Activated naive CD4-positive, alpha-beta T cell treated with anti-CD3 and anti-CD28 coated beads, Interleukin-2, amount 50 U/mL, for 16 hours (primary cell): ENCODE measurements at places on chromosomes 12 and 14.

DNA sequence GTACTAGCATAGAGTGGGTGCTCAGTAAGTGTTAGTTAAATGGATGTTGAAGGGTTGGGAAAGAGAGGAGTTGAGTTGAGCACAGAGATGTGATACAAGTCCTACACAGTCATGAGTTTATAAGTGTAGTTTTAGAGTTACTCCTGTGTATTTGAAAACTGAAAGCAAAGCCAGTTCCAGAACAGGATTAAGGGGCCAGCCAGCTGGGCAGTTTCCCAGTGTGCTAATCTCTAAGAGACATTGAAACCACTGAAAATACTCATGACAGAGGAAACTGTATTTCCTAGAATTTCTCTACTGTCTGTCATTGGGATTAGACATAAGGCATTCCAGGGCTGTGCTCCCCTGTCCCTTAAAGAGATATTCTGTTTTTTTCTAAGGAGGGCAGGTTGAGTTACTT, 101.0 kb downstream of the DERA start:
- no peak for DNase-seq

DNA sequence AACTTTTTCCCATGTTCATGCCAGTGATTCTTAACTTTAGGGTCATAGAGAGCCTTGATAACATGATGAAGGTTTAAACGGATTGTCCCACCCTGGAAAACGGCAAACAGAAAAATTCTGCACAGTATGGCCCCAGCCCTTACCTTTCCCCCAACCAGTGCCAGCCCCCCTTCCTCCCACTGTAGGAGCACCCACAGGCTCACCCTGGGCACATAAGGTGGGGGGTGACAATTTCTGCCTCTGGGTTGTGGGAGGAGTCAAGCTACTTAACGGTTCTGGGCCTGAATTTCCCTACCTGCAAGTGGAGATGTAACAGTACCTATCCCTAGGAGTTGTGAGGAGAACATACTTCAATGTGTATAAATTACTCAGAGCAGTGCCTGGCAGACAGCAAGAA, 18.0 kb downstream of the XRCC3 start:
- DNase-seq, result no peak

GRCh38 chr14:80047761-80048160, 163.5 kb downstream of the DIO2 start:
- no peak for DNase-seq

DNA sequence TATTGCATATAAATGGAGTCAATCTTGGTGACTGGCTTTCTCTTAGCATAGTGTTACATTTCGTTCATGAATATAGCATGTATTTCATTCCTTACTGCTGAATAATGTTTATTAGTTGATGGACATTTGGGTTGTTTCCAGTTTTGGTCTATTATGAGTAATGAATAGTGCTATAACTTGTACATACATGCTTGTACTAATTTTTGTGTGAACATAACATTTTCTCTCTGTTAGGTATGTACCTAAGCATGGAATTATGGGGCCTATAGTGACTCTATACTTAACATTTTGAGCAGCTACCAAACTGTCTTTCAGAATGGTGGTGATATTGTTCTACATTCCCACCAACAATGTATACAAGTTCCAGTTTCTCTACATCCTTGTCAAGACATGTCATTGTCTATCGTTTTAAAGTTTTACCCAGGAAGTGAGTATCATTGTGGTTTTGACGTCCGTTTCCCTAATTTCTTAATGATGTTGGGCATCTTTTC, 23.1 kb downstream of the ATP2A2 start:
- DNase-seq, result no peak

GRCh38 chr14:57617510-57617909, 123.9 kb upstream of the CCDC198 start:
- no peak for DNase-seq

DNA sequence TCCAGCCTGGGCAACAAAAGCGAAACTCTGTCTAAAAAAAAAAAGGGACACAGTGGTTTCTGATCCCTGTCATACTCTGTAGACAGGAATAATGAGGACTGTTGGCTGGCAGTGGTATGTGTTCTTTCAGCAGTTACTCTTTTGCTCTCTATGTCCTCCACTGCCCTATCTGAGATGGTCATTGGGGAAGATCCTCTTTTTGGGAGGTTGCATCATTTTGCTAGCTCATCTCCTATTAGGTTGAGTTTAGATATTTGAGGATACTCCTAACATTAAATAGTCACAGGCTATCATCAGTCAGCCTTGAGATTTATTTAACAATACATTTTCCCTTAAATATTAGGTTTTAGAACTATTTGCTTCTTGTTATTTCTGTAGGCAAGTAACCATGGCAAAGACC, 5.9 kb upstream of the CCDC91 start:
- DNase-seq, result no peak

DNA sequence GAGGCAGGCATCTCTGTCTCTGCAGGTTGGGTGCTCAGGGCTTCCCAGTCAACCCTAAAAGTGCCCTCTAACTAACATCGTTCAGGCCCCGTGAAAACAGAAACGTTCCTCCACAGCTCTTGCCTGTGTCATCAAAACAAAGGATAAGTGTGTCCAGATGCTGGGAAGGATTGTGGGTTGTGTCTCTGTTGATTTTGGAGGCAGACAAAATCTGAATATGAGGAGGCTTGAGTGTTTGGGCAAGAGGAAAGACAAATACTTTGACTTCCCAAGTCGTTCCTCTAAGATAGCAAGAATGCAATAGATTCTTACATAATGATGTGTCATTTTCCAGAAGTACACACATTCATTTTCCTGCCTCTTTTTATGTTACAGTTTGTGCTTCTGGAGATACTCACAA, 52.9 kb downstream of the SERPINA3 start:
- DNase-seq, result no peak

GRCh38 chr12:13745111-13745860, 236.1 kb downstream of the GRIN2B start:
- no peak for DNase-seq

DNA sequence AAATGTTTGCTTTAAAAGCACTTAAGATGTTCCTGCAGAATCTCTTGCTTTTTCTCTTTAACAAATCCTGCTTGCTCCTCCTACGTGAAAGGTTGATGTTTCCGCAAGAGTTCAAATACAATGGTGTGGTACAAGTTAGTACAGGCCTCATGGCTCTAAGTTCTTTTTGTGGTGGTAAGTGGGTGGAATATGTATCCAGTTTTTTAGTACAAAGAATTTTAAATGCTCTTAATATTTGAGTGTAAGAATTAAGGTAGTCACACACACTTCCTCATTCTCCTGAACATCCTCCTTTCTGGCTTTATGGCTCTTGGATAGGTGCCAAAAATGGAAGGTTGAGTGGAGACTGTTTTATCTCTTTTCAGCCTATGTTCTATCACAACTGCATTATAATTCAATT, 1.8 kb downstream of the OTOGL start:
- DNase-seq, result no peak

DNA sequence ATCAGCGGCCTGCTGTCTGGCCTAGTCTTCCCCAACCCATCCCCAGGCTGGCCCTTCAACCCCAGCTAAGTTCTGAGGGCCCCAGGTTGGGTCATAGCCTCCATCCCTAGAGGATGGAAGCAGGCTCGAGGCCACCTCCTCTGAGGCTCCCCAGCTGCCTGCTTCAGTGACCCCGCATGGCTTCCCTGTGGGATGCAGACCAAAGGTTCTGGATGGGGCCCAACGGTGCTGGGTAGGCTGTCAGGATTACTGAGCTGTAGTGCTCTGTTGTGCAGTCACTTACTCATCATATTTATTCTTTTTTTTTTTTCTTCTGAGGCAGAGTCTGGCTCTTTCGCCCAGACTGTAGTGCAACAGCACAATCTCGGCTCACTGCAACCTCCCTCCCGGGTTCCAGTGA, 92.0 kb downstream of the IRF2BPL start:
- DNase-seq, result no peak

DNA sequence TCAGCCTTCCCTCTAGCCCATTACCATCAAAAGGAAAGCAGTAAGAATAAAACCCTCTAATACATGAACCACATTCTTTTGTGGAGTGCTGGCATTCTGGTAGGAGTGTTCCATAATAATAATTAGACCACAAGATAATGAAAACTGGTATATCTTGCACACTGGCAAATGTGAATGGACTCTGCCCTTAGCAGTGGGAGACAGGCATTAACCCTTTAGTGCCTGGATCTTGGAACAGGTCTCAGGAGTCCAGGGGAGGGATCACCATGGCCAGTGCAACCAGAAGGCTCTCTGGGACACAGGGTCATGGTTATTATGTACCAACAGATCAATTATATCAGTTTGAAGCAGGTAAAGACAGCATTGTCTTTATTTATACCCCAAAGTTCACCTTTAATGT, 387.5 kb upstream of the TMPO start:
- no peak for DNase-seq

GRCh38 chr14:96112032-96112431, 72.9 kb downstream of the C14orf132 start:
- DNase-seq, result no peak

- DNase-seq, result no peak
These were observed 20.2 kb downstream of the ADCY6 start for GRCh38 chr12:48768736-48769135.

DNA sequence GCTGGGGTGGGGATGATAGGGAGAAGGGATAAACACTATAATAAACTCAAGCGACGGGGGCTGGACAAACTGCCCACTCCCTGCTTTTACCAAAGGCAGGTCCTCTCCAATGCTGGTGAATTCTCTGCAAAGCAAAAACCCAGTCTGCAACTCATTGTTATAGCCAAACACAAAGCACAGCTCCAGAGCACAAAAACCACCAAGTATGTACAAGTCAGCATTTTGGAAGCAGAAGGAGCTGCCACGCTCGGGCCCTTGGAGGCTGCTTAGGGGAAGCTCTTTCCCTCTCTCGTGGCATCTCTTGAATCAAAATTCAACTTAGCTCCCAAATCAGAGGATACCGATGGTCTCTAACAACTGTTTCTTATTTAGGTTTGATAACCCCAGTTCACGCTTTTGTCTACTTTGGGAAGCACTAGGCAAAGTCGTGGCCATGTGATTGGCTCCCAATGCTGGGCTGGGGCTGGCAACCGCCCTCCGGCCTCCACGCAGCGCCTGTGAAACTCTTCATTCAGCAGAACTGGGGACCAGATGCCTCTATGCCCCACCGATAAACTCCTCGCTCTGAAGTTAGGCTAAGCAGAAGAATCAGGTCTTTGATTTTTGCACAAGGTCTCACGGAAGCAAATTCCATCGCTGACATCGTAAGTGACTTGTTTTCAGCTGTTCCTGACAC, 158.5 kb upstream of the FOXN3 start:
- no peak for DNase-seq

GRCh38 chr14:32197919-32198318, 3.9 kb upstream of the RNU6-7 start:
- DNase-seq, result no peak

GRCh38 chr12:121701667-121702277, 10.8 kb upstream of the TMEM120B start:
- DNase-seq, result no peak

DNA sequence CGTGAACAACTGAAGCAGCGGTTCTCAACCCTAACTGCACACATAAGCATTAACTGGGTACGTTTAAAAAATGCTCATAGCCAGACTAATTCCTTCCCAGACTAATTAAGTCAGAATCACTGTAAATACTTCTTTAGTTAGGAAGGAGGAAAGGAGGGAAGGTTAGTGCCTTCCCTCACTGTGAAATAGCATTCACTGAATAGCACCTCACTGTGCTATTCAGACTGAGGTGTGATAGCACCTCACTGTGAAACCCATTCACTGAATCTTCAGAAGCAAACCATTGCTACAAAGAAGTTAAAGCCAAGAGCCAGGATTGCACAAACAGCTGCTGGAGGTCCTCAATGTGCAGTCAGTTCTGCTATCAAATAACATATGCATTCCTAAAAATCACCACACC, 58.8 kb downstream of the RTN1 start:
- DNase-seq, result no peak

- DNase-seq, result no peak
These were observed 427.6 kb downstream of the IPO8 start for GRCh38 chr12:30268041-30268440.

DNA sequence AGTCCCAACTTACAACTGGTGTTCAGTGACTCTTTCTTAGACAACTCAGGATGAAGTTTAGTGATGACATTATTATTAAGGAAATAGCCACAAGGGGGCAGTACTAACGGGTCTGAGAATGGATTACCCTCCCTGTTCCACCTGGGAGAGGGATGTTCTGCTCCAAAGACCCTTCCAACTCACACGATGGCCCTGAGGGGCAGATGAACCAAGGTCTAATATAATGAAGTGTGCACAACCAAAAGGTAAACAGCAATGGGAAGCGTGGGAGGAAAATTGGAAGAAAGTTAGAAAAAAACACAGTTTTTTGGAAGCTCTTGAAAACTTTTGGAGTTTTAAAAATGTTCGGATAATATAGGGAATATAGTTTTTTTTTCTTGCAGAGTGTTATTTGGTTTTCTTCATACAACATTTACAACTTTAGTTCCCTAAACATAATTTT, 24.0 kb downstream of the FGF6 start:
- DNase-seq, result no peak

DNA sequence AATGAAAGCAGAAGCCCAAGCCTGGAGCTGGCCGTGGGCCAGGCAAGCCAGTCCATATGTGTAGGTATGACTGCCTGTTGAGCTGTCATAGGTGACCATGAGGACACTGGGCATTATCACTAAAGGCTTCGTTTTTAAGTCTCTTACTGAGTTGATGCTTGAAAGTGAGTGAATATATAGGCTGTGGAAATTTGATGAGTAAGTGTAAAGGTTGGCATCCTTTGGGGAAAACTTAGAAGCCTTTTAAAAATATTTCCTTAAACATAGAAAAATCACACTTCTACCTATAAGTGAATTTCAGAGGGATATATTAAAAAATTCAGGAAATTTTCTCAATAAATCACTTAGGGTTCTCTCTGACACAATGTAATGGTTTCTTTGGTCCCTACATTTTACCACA, 396.5 kb downstream of the FOXG1 start:
- no peak for DNase-seq

DNA sequence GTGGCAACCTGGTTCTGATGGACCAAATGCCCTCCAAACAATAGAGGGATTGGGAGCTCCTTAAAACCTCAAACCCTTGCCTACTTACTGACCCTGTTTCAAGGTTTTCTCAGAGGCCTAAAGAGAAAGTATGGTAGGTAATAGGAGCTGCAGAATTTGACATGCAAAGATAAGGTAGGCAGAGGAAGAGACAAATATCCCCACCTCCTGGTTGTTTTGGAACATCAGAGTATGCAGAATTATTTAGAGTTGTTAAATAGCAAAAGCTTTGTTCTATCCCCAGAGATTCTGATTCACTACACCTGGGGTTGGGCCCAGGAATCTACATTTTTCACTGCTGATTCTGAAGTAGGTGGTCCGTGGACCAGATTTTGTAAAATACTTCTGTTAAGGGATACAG, 421.2 kb downstream of the SOX5 start:
- no peak for DNase-seq

DNA sequence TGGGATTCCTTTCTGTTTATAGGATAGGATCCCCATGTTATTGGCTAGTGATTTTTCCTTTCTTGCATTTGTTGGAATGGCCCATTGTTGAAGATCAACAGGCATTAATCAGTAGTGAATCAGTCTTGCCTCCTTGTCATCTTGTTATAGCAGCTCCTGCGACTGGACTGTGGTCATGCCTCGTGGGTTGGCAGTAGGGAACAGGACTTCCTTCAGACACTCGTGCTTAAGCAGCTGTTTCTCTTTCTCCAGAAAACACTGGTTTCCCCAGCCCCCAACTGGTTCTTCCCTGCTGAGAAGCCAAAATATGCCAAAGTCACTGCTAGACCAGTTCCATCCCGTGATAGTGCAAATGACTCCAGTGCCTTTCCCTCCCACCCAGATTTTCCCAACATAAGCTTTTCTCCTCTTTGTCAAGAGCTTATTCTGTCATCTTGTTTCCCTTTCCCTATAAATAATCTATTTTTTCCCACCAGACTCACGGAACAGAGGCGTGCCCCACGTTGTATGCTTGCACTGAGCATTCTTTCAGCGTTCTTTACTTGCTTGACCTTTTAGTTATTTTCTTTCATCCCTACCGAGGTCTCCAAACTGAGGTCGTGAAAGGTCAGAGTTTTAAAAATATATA, 83.5 kb downstream of the SAMD4A start:
- DNase-seq, result no peak
